AG10803 (cell line): ENCODE measurements at places on chromosomes 7 and 10.
A peak's percentile ranks its signal among the peaks of the same experiment; 100 is the strongest.

DNA sequence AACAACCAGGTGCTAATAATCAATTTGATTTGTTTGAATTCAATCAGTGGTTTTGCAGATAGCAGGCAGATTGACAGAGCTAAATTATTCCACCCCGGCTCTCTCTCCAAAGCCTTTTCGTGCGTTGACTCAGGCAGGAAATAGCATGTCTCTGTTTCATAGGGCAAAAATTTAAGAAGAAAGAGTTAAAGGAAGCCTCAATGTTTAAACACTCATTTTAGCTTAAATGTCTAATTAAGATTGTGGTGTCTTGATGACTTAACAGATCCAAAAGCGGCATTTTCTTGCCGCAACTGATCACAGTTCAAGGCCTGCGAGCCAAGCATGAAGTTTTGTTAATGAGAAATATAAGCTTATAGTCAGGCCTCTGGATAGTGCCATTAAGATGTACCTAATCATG lies 1051.1 kb upstream of the AUTS2 start:
- peak; percentile 58 for DNase-seq

GRCh38 chr10:18753312-18753895 lies 94.2 kb downstream of the ARL5B start:
- DNase-seq: no peak

DNA sequence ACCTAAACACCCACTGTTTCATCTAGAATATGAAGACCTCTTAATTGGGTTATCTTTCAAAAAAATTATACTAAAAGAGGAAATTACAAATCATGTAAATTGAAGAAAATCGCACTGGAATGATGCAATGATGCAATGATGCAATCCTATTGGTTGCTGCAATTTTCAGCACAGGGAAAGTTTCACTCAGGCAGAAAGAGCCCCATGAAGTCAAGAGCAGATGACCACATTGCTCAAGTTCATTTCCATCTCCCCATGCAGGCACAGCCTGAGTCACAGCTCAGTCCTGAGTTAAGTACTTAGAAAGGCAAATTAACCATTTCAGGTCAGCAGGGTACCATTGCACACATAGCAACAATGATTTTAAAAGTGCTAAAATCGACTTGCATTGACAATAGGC lies 180.3 kb upstream of the MYO3A start:
- DNase-seq: no peak

DNA sequence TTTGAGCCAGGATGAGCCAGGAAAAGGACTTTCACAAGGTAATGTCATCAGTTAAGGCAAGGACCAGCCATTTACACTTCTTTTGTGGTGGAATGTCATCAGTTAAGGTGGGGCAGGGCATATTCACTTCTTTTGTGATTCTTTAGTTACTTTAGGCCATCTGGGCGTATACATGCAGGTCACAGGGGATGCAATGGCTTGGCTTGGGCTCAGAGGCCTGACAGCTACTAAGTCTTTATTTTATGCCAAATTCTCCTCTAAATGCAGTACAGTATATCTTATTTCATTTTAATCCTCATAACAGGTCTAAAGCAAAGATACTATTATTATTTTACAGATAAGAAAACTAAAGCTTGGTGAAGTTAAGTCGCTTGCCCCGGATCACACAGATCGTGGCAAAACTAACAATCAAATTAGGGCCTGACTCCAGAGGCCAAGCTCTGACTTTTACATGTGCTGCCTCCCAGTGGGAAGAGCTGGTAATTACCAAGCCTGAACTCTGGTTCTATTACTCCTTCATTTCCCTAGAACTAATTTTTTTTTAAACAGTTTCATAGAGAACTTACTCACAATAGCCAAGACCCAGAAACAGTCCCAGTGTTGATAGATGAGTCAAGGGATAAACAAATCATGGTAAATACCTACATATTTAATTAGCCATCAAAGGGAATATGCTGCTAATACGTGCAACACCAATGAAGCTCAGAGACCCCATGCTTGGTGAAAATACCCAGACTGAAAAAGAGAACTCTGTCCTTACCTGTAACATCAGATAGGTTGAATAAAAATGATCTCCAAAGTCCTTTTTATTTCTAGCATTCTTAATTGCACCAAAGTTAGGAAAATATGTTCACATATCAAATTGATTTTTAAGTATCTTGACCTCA lies 35.4 kb downstream of the C7orf25 start:
- DNase-seq: peak; percentile 62

DNA sequence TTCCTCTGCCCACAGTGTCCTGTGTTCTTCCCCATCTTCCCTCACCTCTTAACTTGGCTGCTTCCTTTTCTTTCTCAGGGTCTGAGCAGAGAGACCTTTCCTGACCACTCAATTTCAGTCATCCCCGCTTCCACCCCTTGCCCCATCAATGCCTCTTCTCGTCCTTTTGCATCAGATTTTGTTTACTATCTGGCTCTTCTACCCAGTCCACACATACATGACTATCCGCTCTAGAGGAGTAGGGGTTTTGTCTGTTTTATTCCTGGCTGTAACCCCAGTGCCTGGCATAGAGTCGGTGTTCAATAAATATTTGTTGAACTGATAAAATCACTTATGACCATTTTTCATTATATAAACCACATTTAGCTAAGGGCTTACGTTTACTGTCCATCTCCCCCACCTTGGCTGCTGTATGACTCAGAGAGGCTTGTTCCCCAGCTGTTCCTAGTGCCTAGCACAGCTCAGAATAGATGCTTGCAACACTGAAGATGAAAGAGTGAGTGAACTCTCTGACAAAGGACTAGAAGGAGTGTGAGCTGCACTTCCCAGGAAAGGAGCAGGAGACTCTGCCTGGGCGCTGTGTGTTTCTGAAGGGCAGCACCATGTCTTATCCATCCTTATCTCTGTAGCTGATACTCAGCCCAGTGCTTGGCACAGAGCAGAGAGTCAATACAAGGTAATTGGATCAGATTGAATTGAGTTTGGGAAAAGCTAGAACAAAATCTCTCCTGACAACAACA lies 21.9 kb downstream of the ARID5B start:
- peak; percentile 75 for DNase-seq

GRCh38 chr10:96176985-96177384 lies 46.9 kb downstream of the ZNF518A start:
- DNase-seq: no peak

- DNase-seq: no peak
Measured at GRCh38 chr7:2251381-2251780, 9.4 kb downstream of the NUDT1 start.

GRCh38 chr7:17136126-17136525 lies 162.3 kb upstream of the AHR start:
- no peak for DNase-seq

- DNase-seq: no peak
Measured at GRCh38 chr10:108849688-108850087, 1073.6 kb downstream of the XPNPEP1 start.

GRCh38 chr7:11587048-11587447 lies 244.9 kb downstream of the THSD7A start:
- DNase-seq: no peak

GRCh38 chr10:25522946-25523608 lies 348.3 kb downstream of the GPR158 start:
- no peak for DNase-seq

DNA sequence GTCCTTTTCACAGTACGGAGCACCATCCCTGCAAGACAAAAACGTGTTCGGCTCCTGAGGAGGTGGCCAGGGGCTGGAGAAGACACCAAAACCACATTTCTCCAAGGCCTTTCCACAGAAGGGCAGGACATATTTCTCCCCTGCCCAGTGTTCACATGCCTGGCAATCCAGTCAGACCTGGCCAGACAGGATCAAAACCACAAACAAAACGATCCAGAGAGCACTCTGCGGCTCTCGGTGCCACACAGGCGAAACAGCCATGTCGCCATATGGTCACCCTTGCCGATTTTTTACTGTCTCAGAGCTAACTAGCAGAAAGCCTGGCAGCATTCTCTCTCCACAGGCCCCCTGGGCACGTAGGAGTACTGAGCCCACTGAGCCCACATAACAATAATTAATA lies 113.0 kb downstream of the ABLIM1 start:
- DNase-seq: no peak

DNA sequence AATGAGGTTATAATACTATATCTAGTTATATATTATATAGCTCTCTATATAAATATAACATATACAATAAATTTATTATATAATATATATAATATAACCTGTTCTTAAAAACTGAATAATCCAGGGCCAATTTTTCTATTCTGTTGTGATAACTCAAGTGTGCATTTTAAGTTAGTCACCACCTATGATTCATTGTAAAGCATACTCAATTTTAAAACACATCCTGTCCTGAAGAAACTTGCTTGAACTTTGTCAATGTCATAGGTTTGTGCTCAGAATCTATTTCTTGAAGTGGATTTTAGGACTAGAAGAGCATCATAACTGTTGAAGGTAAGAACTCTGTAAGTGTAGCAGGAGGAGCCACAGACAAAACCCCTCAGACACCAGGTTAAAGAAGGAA lies 1209.8 kb downstream of the REEP3 start:
- DNase-seq: no peak

DNA sequence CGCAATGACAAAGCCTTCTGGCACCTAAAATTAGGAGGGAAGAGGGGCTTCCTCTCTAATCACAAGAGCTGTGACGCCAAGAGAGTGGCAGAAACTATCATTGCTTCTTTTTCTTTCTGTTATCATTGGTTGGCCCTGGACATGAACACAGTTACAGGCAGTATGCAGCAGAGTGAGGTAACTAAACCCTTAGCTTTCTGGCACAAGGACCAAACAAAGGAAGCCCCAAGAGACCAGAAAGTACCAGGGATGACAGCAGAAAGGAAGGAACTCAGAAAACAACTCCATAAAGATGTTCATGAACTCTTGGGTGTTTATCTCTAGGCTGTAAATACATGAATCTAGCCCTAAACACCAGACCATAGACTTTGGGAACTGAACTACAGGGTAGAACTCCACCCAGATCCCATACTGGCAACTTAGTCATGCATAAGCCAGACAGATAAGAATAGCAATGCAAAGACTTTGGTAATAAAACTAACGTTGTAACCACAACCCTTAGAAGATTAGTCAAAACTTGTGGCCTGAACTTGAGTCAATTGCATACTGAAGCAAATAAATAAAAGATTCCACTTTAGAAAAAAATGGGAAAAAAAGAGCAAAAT lies 195.7 kb upstream of the PTN start:
- DNase-seq: peak; percentile 73

DNA sequence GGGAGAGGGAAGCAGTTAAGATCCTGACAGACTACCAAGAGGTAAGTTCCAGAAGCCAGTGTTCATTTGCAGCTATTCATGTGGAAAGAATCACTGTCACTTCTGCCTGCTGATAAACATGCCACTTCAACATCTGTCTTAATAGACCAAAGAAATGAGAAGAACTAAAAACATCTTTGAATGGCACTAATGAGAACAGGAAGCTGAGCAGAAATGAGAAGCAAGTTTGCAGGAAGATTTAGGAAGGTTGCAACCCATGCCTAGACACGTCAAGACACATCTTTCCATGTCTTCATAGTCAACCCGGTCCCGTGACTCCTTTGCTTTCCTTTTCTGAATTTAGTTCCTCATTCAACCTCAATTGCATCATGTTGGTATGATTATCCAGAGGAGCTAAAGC lies 180.0 kb downstream of the PDE1C start:
- peak; percentile 38 for DNase-seq

DNA sequence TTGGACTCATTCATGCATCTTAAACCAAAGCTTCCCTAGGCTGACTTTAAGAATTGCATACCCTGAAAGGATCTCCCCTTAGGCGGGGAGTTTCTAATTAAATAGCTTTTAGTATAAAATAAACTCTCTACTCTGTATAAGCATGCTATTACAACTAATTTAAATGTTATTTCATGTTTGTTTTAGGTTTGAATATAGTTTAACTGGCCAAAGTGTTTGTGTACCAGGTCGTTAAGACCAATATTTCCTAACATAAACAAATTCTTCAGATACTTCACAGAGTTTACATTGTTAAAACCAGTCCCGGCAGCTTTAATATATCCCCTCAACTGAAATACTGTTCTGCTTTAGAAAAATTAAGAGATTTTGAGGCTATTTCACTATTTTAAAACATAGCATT lies 2.3 kb downstream of the GLI3 start:
- no peak for DNase-seq

DNA sequence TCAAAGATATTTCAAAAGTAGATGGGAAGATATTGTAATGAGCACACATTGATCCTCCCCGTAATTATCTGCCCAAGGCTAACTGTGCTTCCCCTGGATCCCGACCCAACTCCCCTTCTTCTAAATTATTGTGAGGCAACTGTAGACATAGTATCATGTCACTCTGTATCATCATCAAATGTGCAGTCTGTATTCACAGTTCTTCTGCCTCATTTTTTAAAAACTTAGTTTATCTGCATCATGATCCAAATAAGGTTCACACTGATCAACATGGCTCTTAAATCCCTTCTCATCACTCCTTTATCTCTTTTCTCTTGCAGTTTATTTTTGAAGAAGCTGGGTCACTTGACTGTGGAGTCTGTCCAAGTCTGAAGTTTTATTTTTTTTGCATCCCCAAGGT lies 27.5 kb downstream of the CDCA7L start:
- DNase-seq: no peak

DNA sequence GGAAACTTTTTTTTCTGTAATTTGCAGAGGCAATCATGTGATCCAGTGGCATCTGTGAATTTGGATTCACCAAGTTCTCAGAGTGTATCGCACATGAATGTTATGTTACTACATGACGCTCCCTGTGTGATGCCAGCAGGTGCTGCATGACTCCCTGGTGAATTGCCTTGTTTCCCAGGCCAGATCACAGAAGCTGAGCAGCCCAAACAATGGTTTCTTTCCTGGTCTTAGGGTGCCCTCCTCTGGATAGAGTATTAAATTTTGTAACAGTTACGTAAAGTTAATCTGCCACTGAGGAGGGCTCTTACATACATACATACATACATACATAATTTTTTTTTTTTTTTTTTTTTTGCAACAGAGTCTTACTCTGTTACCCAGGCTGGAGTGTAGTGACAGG lies 3.6 kb downstream of the ZSCAN21 start:
- peak; percentile 72 for DNase-seq

GRCh38 chr10:49742683-49743463 lies 19.2 kb downstream of the OGDHL start:
- no peak for DNase-seq

GRCh38 chr10:126599949-126600682 lies 70.4 kb downstream of the C10orf90 start:
- DNase-seq: no peak

GRCh38 chr10:75838486-75838885 lies 407.1 kb downstream of the LRMDA start:
- DNase-seq: no peak

- DNase-seq: no peak
Measured at GRCh38 chr10:23035569-23035968, 59.8 kb upstream of the MSRB2 start.

DNA sequence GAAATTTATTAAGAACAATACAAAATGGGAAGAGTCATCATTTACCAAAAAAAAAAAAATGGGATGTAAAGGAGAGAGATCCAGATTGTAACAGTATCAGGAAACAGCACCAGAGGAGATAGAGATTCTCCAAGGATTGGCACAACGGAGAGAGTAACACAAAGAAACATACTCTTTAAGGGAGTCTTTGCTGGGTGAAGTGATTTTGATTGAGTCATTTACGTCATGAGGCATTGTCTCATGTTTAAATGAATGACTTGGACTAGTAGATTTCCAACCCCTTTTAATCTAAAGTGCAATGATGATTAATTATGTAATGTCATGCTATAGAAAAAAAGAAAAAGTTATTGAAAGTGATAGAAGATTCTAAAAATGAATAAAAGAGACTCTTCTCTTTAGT lies 68.8 kb downstream of the ITGB8 start:
- no peak for DNase-seq
